ENCODE measurements at places on chromosomes 11 and 22.

DNA sequence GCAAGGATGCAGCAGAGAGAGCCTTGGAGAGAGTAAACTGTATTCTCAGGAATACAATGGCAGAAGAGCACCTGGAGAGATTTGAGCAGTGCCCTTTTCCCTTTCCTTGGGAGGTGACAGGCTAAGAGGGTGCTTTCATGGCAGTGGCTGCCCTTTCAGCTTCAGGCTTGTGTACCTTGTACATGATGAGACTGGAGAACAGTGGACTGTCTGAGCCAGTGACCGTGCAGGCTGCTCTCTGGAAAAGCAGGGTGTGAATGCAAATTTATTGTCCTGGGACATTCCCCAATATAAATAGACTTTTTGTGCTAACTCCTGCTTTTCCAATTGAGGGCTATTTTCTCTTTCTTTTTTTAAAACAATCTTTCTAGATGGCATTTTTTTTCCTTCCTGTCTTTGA, 99.3 kb downstream of the TRIM44 start:
- no peak for DNase-seq

DNA sequence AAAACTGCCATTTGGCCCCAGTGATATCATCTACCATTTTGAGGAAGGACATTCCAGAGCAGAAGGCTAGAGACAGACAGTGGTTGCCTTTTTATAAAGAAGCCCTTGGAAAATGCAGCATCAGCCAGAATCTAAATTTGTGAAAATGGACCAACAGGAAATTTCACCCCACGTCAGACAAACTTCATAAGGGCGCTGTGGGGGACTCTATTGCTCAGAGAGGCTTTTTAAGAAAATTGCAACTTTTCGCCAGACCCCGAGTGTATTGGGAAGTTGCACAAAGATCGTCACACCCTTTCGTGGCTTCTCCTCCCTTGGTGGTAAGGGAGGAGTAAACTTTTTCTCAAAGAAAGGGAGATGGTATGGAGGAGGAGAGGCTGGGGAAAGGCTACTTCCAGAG, 12.3 kb upstream of the ALX4 start:
- DNase-seq = peak; percentile 38

DNA sequence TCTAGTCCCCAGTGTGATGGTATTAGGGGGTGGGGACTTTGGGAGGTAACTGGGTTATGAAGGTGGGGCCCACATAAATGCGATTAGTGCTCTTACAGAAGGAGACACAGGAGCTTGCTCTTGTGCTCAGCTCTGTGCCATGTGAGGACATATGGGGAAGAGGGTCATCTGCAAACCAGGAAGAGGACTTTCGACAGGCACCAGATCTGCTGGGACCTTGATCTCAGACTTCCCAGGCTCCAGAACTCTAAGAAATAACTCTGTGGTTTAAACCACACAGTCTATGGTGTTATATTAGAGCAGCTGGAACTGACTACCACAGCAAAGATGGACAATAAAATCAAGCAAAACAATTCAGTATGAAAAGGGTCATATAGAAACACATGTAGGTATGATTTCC, 26.7 kb downstream of the NNMT start:
- no peak for DNase-seq

DNA sequence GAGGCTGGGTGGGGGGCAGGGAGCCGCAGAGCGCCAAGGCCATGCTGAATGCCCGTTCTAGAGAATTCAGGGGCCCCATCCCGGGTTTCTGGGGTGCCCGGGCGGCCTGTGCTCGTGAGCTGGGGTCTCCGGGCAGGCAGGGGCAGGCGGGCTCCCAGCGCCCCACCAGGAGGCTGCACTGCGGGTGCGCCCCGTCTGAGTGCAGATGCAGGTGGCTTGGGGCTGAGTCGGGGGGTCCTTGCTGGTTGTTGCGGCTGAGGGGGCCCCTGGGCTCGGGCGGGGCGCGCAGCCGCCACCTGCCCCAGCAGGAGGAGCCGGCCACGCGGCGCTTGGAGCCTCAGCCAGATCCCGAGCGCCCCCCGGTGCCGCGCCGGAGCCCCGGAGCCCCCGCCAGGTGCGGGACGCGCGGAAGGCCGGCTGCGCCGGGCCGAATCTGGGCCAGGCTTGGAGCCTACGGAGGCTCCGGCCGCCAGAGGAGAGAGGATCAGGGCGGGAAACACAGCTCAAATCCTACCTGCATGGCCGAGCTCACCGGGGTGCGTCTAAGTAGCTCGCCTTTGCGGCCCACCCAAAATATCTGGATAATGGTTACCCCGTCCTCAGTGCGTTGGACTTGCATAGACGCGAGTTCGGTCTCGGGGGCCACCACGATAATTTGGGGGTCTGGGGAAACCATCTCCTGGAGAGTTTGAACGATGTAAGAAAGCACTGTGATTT, 590 bp upstream of the IGF2 start:
- DNase-seq = no peak

GRCh38 chr11:104005234-104005855, 31.1 kb upstream of the DDI1 start:
- DNase-seq = no peak

DNA sequence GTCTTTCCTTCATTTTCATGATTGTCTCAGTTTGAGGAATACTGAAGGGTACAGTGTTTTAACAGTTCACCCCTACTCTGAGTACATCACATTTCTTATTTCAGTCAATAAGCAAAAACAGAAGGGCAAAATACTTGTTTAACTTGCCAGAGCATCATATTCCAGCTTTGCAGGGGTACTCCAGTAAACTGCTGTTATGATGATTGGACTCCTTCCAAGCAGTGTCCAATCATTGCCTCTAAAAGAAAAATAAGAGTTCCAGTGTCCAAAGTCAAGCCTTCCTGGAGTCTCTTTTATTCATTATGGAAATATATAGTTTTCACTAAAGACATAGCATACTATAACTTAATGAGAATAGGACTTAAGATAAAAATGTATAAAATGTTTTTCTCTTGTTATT, 105.1 kb downstream of the FANCF start:
- DNase-seq = no peak

DNA sequence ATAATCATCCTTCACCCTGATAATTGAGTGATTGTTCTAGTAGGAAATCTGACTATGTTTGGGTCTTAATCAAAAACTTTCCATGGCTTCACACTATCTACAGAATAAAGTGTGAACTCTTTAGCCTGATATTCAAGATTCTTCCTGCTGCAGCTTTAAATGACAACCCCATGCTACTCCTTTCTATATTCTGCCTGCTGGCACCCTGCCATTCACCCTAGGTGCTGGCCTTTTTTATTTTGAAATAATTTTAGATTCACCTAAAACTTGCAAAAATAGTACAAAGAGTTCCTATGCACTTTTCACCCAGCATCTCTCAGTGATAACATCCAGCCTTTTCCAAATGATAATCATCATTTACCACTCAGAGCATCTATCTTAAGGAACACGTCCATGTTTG, 363.4 kb upstream of the NARS2 start:
- no peak for DNase-seq

DNA sequence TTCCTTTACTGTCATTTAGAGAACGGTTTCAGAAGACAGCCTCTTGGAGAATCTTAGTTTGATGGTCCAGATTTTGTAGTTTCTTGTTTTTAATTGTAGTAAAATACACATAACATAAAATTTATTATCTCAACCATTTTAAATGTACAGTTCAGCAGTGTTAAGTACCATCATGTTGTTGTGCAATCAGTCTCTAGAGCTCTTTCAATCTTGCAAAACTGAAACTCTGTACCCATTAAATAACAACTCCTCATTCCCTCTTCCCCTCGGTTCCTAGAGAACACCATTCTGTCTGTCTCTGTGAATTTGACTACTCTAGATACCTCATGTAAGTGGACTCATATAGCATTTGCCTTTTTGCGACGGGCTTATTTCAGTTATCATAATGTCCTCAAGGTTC, 69.8 kb downstream of the GRIK4 start:
- peak; percentile 27 for DNase-seq

DNA sequence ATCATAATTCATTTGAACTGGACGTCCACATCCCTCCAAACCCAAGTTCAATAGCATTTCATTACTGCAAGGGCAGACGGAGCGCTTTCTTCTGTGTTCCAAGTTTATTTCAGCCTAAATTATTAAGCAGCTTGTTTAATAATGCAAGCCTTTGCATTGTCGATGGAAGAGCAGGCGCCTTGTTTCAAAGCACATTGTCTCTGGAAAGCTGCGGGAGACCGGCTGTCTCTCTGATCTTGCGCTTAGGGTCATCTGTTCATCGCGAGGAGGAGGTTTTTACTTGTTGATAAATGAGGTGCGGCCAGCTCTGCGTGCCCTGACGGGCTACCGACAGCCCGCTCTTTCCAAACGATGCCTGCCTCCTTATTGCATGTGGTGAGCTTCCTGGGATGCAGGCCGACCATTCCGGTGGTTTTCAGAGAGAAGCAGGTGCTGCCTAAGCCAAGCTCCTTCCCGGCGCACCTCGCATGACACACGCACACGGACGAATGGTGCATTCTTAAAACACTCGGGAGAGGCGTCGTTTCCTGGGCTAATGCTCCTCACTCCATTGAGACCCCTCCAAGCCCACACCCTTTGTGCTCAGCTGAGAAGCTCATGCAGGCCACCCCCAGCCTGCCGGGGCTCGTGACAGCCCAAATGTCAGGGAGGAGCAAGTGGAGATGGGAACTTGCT, 456.9 kb downstream of the BRD1 start:
- DNase-seq = no peak

- DNase-seq = no peak
Measured at GRCh38 chr11:111297696-111298095, 650 bp upstream of the POU2AF3 start.

- DNase-seq = no peak
Measured at GRCh38 chr11:45184640-45185039, 38.2 kb downstream of the PRDM11 start.

- DNase-seq = no peak
Measured at GRCh38 chr11:12016246-12016645, 7.8 kb upstream of the DKK3 start.

- DNase-seq = no peak
Measured at GRCh38 chr11:1471736-1472135, 14.8 kb downstream of the MOB2 start.

- no peak for DNase-seq
Measured at GRCh38 chr11:134751031-134751585, 339.1 kb upstream of the B3GAT1 start.

DNA sequence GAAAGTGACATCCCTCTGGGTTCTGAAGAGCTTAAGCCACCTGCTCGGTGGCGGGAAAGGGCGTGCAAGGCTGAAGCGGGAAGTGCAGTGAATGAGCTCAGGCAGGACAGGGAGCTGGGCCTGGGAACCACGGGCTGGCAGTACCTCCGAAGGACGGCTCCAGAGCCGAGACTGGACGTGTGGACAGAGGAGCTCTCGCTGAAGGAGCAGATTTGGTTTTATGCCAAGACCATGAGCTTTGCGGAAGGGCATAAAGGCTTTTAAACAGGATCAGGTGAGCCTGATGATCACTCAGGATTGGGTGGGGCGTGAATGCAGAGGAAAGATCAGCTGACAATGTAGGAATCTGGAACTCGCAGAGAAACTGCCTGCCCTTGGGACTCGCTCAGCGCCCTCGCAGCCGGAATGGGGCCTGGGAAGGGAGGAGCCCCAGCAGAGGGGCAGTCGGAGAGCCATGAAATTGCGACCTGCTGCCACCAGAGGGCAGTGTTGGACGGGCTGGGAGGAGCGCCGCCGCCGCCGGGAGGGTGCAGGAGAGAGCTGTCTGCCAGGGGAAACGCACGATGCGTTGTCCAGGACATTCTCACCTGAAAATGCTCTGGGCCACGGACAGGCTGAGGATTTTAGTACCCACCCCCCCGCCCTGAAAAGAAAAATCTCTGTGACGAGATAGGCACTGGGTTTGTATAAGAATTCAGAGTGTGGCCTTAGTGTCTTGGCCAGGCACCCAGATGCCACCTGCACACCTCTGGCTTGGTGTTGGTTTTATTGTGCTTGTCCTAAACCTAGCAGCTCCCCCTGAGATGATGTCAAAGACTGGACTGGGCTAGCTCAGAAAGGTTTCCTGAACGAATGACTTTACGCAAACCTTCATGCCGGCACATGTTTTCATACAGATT, 324.4 kb downstream of the NTM start:
- peak; percentile 88 for DNase-seq

- no peak for DNase-seq
Measured at GRCh38 chr22:30306627-30307011, 17.3 kb upstream of the CASTOR1 start.

DNA sequence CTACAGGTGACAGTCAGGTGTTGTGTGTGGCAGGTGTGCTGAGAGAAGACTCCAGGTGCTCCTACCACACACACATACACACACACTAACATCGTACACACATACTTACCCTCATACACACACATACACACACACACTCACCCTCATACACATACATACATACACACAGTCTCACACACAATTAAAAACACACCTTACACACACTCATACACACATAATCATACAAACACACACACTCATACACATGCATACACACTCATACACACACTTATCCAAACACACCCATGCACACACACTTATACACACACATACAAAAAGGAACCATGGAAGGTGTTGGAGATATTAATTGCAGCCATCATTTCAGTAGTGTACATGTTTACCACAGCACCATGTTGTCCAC, 4.6 kb downstream of the KRTAP5-3 start:
- no peak for DNase-seq

DNA sequence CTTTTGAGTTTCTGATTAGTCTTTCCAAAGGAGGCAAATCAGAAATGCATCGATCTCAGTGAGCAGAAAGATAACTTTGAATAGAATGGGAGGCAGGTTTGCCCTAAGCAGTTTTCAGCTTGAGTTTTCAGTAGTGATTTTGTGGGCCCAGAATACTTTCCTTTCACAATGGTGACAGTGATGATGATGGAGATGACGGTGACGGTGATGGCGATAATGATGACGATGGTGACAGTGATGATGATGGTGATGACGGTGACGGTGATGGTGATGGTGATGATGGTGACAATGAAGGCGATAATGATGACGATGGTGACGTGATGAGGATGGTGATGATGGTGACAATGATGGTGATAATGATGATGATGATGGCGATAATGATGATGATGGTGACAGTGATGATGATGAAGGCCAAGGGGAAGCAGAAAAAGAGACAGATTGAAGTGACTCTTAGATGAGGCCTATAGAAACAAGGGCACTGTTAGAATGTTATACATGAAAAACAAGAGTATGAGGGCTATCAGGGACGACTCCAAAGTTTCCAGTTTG, 153.4 kb upstream of the B3GAT1 start:
- no peak for DNase-seq

DNA sequence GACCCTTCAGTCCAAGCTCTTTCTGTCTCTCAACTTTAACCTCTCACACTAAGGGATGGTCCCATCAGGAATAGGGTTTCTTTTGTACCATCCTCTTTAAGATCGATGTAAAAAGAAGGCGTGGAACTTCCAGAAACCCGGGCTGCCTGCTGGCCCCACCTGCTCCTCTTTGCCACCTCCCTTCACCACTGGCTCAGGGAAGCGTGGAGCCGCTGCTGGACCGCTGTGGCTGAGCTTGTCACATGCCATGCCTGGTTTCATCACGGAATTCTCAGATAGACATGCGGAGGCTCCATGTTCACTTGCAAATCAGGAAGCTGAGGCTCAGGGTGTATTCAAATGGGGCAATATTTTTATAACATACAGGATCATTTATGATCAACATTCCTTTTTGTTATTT, 399.7 kb downstream of the BRD1 start:
- DNase-seq = no peak
